ENCODE measurements at places on chromosomes 5 and 9.

DNA sequence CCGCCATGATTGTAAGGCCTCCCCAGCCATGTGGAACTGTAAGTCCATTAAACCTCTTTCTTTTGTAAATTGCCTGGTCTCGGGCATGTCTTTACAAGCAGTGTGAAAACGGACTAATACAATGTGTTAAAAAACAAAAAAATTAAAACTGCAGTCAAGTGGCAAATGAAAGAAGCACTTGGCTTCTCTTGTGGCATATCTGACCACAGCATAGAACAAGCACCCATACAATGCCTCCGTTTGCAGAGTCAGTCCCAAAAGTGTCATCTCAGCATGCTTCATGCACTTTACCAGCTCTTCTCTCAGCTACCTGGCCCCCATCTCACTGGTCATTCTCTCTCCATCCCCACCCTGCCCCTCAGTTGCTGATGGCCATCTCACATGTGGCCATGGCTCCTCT is 51.1 kb upstream of the DAPK1 start:
- no peaks in the 10 kb centered on the region for H3K27me3 ChIP-seq
- no peaks in the 10 kb centered on the region for H3K36me3 ChIP-seq
- no peak overlapping the region for H3K4me3 ChIP-seq
- no peak for DNase-seq
- no peak overlapping the region for H3K27ac ChIP-seq
- H3K4me1 ChIP-seq = peaks cover 3% of the 10 kb centered on the region

DNA sequence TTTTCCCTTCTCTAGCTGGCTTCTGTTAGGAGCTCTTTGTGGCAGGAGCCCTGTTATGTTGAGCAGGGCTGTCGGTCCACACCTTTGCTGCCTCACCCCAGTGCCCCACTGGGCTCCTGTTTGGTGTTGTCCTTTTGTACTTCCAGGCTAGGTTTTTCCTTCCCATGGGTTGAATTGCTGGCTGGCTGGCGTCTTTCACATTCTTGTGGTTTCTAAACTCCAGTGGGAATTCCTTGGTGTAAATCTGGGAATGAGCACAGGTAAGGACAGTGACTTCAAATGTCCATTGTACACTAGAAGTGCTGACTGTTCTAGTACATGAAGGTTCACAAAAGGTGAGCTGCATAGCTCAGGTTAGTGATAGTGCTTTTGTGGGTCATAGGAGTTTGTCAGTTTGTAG is 30.4 kb downstream of the RASGRF2 start:
- no peaks in the 10 kb centered on the region for H3K36me3 ChIP-seq
- no peaks in the 10 kb centered on the region for H3K4me1 ChIP-seq
- no peak for DNase-seq
- no peak overlapping the region for H3K4me3 ChIP-seq

- H3K4me3 ChIP-seq = no peak overlapping the region
- H3K36me3 ChIP-seq = no peaks in the 10 kb centered on the region
- no peak overlapping the region for H3K27ac ChIP-seq
- no peak for DNase-seq
- no peaks in the 10 kb centered on the region for H3K4me1 ChIP-seq
Measured at GRCh38 chr9:122005597-122005996, 87.5 kb downstream of the TTLL11 start.

GRCh38 chr5:143664623-143665022 is 147.3 kb upstream of the HMHB1 start:
- H3K4me3 ChIP-seq = no peak overlapping the region
- H3K27me3 ChIP-seq = no peaks in the 10 kb centered on the region
- H3K4me1 ChIP-seq = no peaks in the 10 kb centered on the region
- H3K27ac ChIP-seq = no peak overlapping the region
- H3K36me3 ChIP-seq = no peaks in the 10 kb centered on the region
- no peak for DNase-seq

- no peak for DNase-seq
- no peak overlapping the region for H3K4me3 ChIP-seq
- no peak overlapping the region for H3K27ac ChIP-seq
Measured at GRCh38 chr5:131983244-131983771, 28.1 kb downstream of the ACSL6 start.
